ENCODE measurements at places on chromosomes 3 and 15.

- no peak for DNase-seq
These were observed 19.0 kb upstream of the CLEC3B start for GRCh38 chr3:45007091-45007490.

DNA sequence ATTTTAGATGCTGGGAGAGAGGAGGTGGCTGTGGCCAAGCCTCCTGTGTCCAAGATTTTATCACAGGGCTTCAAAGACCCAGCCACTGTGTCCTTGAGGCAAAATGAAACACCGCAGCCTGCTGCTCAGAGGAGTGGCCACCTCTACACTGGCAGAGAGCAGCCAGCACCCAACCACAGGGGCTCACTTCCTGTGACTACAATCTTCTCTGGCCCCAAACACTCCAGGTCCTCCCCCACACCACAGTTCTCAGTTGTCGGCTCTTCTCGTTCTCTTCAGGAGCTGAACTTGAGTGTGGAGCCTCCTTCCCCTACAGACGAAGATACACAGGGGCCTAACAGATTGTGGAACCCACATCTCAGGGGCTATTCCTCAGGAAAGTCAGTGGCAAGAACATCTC is 45.6 kb downstream of the CDAN1 start:
- no peak for DNase-seq

- peak; percentile 8 for DNase-seq
These were observed 6.7 kb downstream of the IDH2 start for GRCh38 chr15:90095521-90095959.

GRCh38 chr3:66473181-66473580 is 27.6 kb downstream of the LRIG1 start:
- DNase-seq, result no peak

DNA sequence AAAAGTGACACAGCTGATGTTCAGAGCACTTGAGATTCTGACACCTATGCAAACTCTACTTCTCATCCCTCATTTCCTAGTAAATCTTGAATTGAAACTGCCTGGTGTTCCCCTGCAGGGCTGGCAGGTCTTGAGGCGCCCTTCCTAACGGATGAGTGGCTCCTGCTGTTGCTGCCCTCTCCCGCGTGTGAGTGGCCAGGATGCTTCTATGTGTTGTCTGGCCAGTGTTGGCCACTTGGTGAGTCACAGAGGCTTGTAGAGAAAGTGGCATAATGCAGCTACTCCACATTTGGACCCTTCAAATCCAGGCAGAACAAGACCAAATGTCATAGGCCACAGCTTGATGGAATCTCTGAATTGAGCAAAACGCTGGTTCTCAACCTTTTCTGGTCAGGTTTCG is 63.6 kb downstream of the MOBP start:
- DNase-seq, result no peak

- DNase-seq, result no peak
These were observed 543.7 kb downstream of the FHIT start for GRCh38 chr3:60707452-60708020.

GRCh38 chr3:166127969-166128368 is 290.7 kb upstream of the BCHE start:
- DNase-seq, result no peak

GRCh38 chr15:30042556-30042955 is 40.2 kb upstream of the GOLGA8J start:
- no peak for DNase-seq

DNA sequence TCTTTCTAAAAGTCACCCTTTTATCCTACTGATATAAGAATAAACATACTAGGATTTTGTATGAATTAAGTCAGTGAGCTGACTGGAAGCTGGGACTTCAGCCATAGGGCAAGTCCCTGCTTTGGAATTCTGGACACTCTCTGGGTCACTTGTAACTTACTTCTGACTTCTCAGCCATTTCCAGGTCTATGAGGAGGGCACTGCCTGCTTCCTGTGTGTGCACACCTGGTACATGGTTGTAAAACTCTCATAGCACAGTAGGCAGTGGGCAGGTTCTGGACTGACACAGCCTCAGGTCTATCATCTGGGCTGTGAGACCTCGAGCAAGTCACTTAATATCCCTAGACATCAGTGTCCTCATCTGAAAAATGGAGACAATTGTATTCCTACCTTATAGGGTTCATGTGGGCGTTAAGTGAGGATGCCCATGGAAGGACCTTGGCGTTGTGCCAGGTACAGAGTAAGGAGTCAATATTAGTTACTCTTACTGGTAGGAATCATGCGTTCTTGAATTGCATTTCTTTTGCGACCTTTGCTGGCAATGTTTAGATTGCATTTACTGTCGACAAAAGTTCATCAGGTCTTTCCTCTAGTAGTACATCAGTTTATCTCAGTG is 27.5 kb upstream of the TGM5 start:
- DNase-seq, result no peak

GRCh38 chr15:40066589-40066988 is 27.6 kb upstream of the SRP14 start:
- DNase-seq, result no peak

DNA sequence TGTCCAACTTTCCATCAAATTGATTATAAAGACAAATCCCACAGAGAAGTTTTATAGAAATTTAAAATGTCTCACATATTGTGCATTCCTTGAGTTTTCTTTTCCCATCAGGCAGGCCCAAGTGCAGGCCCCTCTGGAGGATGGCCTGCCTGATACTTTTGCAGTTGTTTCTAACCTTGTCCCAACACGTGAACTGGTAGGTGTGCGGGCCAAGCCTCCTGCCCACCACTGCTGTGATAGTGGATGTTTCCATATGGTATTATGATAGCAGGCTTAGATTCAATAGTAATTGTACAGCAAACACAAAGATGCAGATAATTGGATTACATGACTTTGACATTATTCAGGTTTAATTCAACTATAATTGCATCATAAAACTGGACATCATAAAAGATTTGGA is 1.4 kb downstream of the P2RY12 start:
- DNase-seq, result no peak
